Activated naive CD8-positive, alpha-beta T cell treated with anti-CD3 and anti-CD28 coated beads for 36 hours (primary cell): ENCODE measurements at places on chromosomes 12 and 14.
A peak's percentile ranks its signal among the peaks of the same experiment; 100 is the strongest.

DNA sequence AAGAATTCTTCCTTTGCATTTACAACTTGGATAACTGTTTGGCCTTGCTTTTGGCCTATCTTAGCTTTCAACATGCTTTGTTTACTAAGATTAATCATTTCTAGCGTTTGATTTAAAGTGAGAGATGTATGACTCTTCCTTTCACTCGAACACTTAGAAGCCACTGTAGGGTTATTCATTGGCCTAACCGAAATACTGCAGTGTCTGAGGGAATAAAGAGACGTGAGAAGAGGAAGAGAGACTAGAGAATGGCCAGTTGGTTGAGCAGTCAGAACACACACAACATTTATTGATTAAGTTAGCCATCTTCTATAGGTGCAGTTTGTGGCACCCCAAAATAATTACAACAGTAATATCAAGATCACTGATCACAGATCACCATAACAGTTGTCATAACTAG is 62.3 kb upstream of the CCDC175 start:
- no peak for DNase-seq

DNA sequence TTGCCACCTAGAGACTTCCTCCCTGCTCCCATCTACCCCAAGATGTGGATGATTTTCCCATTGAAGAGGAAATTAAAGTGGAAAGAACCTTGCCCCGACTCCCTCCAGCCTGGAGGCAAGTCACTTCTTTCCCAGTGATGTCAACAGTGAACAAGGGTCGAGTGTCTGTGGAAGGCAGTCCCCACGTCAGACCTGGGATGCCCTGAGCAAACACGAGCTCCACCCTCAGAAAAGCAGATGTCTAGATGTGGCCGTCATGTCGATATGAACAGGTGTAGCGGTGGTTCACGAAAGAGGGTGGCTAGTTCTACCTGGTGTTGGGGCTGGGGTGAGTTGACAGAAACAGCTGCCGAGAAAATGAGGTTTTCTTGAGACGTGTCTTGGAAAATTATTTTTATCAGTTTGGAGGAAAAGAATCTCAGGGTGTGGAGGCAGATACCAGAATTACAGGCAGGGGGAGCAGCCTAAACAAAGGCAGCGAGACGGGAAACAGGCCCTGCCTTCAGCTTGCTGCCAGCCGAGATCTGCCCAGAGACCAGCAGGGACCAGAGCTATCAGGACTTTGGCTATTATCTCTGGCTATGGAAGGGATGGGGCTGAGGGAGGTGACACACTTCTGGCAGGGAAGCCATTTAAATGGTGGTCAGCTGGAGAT is 25.9 kb downstream of the SYNDIG1L start:
- no peak for DNase-seq

GRCh38 chr14:100554082-100554677 is 33.0 kb downstream of the BEGAIN start:
- DNase-seq, result no peak

DNA sequence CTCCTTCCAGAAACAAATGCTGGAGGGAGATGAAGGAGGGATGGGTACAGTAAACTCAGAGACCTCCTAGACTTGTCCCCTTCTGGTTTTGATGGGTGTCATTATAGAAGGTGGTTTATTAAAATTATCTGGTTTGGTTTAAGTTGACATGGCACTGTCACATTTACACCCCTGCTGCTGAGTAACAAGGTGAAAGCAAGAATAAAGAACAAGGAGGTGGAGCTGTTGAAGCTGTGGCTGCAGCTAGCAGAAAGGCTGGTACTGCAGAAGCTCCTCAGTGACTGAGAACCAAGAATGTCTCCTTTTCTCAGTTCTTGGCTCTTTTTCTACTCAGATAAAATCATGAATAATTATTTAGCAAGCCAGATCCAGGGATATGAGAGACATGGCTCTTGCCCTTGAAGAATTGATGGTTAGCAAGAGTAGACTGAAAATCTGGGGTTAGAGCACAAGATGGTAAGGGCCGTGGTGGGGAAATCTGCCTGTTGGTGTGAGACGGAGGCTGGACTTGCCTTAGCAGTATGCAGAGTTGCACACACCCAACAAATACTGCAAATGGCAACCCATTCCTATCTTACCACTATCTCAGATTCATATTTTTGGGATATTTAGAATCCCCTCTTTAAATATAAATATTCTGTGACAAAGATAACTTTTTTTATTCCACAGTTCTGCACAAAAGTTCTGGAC is at the start of gene GZMH:
Gene GZMH (minus strand): TSS at position 31 of the 690 bp plus-strand sequence. CDS start 72 bp downstream, outside the sequence.
- DNase-seq, result peak; percentile 32

GRCh38 chr12:50626026-50626425 is 121.2 kb downstream of the DIP2B start:
- no peak for DNase-seq

DNA sequence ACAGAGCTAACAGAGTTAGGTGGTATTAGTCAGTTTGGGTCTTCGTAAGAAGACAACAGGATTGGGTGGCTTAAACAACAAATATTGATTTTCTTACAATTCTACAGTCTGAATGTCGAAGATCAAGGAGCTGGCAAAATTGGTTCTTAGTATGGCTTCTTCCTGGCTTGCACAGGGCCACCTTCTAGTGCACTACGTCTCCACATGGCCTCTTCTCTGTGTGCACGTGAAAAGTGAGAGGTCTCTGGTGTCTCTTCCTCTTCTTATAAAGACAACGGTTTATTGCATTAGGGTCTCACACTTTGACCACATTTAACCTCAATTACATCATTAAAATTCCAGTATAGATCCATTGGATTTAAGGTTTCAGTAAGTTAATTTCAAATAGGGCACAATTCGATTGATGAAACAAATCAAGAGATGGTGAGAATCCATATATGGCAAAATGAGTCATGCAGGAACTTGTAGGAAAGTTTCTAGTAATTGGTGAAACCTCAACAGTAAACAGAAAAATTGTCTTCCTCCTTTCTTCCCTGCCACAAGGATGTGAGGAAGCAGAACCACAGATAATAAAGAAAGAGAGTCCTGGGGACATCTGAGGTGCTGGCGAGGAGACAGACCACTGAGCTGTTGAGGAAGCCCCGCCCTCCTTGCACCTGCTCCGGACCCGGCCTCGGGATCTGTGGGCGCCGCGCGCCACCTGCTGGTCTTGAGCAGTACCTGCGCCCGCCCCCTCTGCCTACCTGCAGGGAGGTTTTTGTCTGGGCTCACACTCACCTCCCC is 846.7 kb downstream of the TMEM121 start:
- peak; percentile 85 for DNase-seq

DNA sequence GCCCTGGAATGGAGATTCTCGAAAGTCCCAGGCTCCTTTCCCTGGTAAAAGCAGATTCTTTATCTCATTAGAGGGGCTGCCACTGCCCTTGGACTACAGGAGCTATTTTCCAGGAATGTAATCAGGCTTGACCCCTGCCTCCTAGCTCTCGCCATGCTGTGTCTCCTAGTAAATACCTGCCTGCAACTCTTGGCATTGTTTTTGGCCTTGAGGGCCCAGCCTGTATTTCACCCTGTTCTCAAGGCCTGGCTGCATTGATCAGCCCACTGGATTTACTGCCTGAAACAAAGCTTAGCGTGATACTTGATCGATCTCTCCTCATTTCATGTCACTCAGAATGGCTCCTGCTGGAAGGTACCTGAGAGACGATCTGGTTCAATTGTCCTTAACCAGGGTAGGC is 273.7 kb downstream of the CACNA1C start:
- DNase-seq, result no peak

- DNase-seq, result no peak
Observed at GRCh38 chr14:79376557-79376956, 834.7 kb downstream of the DIO2 start.

DNA sequence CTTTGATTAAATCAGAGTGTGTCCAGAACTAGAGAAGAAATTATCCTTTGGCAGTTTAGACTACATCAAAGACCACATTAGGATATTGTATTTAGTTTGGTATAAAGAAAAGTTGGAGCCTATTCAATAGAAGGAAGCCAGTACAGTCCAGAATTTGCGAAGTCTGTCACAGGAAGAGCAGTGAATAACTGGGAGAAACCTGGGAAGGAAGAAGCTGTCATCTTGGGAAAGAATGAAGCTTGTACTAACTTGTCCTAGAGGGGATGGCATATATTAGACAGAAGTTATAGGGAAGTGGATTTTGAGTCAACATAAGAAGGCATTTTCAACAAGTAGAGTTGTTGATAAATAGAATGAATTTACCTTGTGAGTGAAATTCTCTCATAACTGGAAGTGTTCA is 386.7 kb downstream of the LRIG3 start:
- DNase-seq, result no peak

GRCh38 chr12:75341873-75342272 is 7.4 kb downstream of the GLIPR1L1 start:
- DNase-seq, result no peak

GRCh38 chr12:70757830-70758493 is 120.7 kb upstream of the PTPRB start:
- DNase-seq, result no peak

GRCh38 chr12:106044773-106045172 is 94.0 kb downstream of the NUAK1 start:
- no peak for DNase-seq

DNA sequence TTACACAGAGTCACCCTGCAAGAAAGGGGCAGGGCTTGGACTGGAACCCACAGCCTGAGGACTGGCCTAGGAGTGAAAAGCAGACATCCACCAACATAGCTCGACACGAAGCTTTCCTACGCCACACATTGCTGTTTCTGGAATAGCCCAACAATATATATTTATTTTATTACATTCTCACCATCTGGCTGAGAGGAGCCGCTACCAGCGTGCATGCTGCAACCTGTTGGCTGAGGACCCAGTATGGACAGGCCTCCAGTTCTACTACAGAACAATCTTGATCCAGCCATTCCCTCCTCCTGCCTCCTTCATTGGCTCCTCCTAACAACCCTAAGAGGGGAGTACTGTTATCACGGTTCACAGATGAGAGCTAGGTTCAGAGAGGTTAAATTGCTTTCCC is 35.6 kb upstream of the TBX5 start:
- DNase-seq, result no peak

DNA sequence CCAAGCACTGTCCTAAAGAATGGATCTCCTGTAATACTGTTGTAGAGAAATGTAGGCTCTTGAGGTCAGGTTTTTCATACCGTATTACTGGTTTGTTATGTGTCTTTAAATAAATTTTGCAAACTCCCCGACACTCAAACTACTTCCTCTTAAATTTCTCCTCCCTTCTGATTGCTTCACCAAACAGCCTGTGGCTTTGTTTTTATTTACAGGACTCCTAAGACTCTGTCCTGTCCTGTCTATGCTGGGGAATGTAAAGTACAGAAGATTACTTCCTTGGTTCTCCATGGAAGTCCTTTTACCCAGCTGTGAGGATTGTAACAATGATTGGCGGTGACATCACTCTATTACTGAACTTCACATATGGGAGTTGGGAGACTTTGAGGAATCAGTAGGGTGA is 873.5 kb downstream of the DIO2 start:
- no peak for DNase-seq

GRCh38 chr14:57749267-57749666 is 116.6 kb downstream of the SLC35F4 start:
- no peak for DNase-seq

- no peak for DNase-seq
Observed at GRCh38 chr12:29756741-29757390, 26.9 kb downstream of the TMTC1 start.

GRCh38 chr12:71865166-71865713 is 25.7 kb downstream of the TBC1D15 start:
- DNase-seq, result no peak

DNA sequence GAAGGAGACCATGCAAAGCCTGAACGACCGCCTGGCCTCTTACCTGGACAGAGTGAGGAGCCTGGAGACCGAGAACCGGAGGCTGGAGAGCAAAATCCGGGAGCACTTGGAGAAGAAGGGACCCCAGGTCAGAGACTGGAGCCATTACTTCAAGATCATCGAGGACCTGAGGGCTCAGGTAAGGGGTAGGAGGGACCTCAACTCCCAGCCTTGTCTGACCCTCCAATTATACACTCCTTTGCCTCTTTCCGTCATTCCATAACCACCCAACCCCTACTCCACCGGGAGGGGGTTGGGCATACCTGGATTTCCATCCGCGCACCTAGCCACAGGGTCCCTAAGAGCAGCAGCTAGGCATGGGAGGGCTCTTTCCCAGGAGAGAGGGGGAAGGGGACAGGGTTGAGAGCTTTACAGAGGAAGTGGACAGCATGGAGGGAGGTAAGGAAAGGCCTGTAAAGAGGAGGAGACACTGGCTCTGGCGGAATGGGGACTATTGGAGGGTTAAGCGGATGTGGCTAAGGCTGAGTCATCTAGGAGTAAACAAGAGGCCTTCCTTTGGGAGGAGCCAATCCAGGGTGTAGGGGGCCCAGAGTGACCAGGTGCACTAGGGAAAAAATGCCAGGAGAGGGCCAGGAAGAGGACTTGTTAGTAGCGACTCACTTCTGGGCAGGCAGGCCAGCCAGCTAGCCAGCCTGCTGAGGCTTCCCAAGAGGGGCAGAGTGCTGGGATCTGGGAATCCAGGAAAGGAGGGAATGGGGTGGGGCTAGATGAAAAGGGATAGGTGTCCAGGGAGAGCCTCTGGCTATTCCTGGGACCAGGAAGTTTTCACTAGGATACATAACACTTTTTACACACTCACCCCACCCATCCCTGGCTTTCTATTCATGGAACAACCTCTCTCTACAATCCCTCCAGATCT is 754 bp downstream of the KRT18 start:
- DNase-seq, result no peak

DNA sequence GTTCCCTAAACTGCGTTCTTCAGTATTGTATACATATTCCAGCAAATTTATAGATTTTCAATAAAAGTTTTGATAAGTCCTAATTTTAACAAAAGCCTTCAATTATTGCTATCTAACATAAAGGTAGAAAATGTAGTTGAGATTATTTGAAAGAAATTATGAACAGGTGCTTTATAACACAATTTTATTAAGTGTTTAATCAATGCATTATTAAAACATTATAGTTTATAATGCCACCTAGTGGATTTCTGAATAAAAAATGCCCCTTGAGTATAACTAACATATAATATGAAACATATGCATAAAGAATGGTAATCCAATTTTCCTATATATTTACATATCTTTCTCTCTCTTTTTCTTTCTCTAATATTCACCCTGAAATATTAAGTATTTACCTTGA is 515.3 kb downstream of the SLC6A15 start:
- no peak for DNase-seq

- DNase-seq, result no peak
Observed at GRCh38 chr12:2113119-2113912, 60.5 kb downstream of the CACNA1C start.
